ENCODE measurements at places on chromosomes 1 and 21.

DNA sequence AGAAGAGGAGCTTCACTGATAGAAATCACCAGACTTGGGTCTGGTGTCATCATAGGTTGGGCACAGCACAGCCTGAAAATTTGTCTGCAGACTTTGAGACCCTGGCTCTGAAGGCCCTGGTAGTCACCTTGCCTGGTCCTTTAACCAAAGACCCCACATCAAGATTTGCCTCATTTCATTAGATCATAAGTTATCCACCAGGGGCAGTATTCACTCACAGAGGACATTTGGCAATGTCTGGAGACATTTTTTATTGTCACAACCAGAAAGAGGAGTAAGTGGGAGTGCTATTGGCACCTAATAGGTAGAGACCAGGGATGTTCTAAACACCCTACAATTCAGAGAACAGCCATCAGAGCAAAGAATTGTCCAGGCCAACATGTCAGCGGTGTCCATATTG is 22.1 kb upstream of the PAX7 start:
- DNase-seq = no peak

DNA sequence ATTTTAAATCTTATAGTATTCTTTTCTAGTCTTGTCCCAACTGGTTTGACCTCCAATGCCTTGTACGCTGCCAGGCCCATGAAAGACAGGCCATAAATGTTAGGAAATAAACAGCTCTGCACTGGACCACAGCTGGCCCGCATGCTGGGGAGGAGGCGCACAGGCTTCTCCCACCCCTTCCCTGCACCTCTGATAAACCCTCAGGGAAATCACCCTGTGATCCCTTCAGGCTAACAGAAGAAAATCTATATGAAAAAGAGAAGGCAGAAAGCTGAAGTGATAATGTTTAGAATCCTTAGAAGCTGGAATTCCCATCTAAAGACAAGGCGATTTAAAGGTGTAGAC is 41.5 kb downstream of the COLGALT2 start:
- no peak for DNase-seq

DNA sequence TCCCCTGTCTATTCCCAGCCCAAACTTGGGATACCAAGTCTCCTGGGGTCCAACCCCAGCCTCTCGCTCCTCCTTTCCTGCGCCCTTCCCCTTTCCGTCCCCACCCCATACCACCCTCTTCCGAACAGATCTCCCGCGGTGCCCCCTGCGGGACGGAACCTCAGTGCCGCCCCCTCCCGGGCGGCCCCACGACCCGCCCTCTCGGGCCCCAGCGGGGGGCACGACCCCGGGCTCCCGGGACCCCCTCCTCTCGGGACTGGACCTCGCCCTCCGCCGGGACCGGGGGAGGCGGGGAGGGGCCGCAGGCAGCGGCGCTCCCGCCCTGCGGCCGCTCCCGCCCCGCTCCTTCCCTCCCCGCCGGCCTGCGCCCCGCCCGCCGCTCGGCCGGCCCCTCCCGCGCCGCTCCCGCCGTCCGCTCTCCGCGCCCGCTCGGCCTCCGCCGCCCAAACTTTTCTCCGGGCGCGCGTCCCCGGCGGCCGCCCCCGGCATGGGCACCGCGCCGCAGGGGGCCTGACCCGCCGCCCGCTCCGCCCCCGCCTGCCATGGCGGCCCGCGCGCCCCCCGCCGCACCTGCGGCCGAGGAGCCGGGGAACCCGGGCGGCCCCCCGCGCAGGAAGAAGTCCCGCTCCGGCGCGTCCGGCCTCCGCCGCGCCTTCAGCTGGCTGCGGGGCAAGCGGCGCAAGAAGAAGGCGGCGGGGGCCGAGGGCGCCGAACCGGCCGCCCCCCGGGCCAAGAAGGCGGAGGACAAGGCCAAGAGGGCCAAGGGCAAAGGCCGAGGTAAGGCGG is 39.0 kb upstream of the SYNC start:
- peak; percentile 53 for DNase-seq

GRCh38 chr1:174222166-174222949 is 63.0 kb downstream of the RABGAP1L start:
- DNase-seq = peak; percentile 3

DNA sequence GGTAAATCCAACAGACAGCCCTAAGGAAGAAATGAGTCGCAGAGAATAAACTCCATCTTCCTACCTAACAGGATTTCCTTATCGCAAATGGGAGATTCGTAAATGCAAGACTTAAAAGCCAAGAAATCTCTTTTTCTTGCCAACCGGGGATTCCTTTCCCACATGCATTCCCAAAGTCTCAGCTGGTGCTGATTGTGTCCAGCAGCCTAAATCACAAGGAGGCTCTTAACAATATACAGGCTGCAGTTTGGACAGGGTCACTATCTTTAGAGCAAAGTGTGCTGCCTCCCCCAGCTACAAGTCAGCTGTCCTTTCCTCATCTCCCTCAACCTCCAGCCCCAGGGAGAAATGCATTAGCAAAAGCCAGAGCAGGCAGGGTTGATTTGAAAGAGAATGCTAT is 189.8 kb upstream of the PLXNA2 start:
- no peak for DNase-seq

DNA sequence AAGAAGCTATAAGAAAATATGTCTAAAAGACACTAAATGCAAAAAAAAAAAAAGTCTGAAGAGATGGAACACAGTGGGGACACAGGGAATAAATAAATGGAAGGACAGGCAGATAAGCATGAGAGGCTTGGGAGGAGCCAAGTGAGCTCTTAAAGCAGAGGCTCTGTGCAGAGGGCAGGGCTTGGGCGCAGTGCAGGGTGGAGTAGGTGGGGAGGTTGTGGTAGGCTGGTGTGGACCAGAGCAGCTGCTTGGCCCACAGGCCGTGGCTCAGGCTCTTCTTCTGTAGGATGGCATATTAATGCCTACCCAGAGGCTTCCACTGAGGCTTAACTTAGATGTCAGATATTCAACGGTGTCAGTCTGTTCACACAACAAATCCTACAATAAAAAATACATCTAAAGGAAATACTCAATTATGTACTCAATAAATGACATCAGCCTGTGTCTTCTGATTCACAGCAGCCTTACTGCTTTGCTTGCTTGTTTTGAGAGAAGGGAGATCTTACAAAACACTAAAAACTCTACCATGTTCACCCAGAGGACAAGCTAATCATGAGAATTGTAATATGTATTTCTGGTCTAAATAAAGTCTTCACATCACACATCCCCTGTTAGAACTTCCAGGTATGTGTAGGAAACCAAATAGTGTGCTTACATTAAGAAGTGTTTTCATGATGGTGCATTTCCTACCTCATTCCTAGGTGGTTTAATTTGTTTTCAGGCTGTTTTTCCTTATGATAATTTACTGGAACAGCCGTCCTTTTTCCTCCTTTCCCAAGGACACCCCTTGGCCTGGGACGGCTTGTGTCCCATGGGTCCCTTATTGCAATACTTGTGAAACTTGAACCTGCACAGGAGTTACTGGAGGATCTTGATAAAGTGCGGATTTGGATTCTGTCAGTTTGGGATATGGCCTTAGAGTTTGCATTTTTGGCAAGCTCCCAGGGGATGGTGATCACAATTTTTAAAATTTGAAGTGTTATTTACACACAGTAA is 24.9 kb downstream of the DIP2A start:
- no peak for DNase-seq

GRCh38 chr1:2787163-2787911 is 14.2 kb downstream of the TTC34 start:
- DNase-seq = no peak
